Stimulated activated CD8-positive, alpha-beta memory T cell treated with anti-CD3 and anti-CD28 coated beads, Interleukin-15, amount 100 ng/mL, for 24 hours (primary cell): ENCODE measurements at places on chromosomes 1 and 21.

DNA sequence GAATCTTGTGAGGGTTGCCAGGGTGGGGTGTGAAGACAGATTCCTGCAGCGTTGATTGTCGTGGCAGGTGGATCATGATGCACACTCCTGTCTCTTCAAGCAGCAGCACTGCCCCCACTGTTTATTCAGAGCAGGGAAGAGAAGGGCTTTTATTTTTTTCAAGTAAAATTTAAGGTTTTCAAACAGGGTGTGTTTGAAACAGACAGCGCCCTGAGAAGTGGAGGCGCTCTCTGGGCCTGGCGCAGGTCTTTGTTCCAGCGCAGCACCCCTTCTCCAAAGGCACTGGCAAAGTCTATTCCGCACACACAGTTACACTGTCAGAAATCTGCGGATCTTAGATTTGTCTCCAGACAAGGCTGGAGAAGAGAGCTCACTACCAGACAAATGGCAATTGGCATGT is 7.0 kb downstream of the C1orf53 start:
- DNase-seq = no peak

DNA sequence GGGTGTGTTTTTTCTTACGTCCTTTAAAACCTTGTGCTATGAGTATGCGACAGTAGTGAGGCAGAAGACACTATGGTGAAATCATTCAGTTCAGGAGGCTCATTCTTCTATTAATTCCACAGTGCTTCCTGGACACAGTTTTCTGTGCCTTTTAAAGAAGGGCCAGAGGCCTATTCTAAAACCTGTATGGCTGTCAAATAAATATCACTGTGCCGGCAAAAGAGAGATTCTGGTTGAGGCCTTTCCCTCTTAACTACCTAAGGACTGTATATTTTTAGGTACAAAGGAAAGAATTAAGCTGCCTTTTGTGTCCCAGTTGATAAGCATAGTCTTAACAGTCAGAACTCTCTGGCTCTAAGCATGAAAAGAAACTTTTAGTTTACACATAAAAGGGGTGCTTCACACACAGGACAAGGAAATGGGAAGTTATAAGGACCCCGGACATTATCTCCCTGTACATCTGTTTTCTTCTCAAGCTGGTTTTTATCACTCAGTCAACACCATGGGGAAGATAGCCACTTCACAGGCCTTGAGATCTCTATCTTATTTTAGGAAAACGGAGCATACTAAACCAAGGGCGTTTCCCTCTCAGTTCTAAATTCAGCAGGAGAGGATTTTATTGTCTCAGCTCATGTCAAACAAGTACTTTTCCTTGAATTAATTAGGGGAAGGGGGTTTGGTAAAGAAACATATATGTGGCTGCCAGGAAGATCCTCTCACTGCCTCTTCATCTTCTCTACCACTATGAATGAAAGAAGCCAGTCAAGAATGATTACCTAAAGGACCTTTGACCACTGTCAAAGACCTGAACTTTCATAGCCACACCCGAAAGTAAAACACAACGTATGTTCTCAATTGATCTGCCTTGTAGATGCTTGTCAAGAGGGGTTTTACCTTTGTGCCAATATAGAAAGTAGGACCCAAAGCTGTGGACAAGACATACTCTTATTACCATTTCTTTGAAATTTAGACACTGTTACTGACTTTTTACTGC is 71.4 kb upstream of the HSPA13 start:
- DNase-seq = no peak

- no peak for DNase-seq
Observed at GRCh38 chr1:110525249-110525595, 6.2 kb upstream of the KCNA10 start.

GRCh38 chr1:23376890-23377811 is 7.5 kb upstream of the ZNF436 start:
- no peak for DNase-seq

DNA sequence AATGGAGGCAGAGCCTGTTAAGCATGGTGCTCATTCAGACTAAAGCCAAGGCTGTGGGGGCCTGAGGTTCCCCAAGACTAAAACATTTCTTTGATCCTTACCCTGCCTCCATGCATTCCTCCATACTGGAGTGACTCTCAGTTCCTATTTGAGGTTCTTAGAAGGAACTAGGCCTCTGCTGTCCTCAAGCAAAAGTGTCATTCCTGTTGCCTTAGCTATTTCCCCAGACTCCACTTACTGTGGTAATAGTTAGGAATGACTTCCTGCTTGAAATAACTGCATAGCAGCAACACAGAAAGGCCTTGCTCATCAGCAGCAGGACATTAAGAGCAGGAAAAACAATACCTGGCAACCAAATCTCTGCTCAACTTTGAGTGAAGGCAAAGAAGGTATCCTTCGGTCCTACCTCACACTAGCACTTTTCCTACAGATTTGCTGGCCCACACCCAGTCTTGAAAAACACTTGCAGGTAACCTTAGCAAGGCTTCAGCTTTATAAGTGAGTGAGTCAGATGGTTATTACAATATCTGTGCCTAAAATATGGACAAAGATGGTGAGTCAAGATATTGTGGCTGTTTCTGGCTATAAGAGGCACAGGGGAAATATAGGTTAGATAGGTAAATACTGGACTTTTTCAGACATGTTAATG is 14.8 kb downstream of the LRRC41 start:
- DNase-seq = no peak

DNA sequence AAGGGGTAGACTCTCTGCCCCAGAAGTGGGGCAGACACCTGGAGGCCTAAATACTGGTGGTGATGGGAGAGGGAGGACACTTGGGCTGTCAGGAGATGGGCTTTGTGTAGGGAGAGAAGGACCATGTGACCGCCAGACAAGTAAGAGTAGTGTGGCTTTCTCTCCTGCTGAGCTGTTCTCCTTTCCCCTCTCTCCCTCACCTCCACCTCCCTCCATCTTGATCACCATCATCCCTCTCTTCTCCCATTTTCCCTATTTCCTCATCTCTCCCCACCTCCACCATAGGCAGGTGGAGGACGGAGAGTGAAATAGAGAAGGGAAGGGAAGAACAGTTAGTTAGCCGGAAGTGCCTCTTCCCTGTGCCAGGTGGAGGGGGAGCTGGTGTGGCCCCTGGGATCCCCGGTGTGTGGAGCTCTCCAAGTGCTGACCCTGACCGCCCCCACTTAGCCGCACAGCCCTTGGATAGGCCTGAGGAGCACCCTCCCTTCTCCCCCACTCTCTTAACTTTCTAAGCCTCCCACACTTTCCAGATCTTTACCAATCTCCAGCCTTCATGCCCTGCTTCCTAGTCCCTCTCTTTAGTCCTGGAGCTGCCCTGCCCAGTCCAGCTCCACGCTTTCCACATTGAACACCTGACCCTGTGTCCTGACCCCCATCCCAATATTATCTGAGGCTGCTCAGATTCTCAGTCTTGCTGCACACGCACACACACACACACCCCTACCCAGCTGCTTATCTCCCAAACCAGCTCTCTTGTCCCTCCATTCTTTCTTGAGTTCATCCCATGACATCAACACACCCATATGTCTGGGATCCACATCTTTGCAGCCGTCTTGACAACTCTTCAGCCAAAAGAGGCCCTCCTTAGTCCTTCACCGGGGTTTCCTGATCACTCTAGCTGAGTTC is 1.5 kb downstream of the CELF3 start:
- DNase-seq = no peak

DNA sequence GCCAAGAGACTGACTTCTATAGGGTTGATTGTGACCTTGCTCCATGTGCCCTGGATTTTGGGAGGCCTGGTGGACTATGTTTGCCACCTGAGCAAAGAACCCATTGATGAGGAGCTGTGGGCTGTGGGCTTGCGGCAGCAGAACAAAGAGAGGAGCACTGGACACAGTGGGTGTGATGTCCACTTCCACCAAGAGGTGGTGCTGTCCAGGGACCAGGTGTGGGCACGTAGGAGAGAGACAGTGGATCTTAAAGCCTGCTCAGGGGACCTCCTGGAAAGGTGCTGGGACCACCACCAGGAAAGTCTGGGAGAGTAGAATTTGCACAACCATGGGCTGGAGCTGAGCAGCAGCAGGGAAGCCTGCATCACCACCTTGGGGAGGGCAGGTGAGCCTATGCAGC is 106.7 kb upstream of the ETS2 start:
- DNase-seq = no peak

GRCh38 chr1:23791516-23792047 is 637 bp downstream of the LYPLA2 start:
- no peak for DNase-seq

- DNase-seq = no peak
Observed at GRCh38 chr1:208864366-208864965, 620.3 kb upstream of the PLXNA2 start.

- DNase-seq = no peak
Observed at GRCh38 chr1:19750101-19750881, 49.4 kb downstream of the TMCO4 start.

DNA sequence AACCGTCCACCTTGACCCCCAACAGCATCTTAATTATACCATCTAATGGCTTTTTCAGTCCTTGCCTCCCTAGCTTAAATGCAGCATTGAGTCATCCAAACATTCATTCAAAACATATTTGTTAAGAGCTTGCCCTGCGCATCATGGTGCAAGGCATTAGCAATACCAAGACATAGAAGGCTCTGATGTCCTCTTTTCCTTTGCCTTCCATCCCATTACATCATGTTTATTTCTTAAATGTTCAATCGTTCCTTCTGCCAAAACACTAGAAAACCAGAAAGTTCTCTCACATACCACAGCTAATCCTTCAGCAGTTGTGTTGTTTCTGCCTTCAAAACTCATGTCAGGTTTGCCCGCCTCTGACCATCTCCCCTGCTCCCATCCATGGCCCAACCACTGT is 29.8 kb upstream of the VTCN1 start:
- DNase-seq = no peak
